ENCODE measurements at places on chromosomes 12 and 14. TPM values are rescaled to one million over a fixed set of nuclear protein-coding genes. Genes with fewer than 3 reads are reported as not detected.
A peak's percentile ranks its signal among the peaks of the same experiment; 100 is the strongest.

DNA sequence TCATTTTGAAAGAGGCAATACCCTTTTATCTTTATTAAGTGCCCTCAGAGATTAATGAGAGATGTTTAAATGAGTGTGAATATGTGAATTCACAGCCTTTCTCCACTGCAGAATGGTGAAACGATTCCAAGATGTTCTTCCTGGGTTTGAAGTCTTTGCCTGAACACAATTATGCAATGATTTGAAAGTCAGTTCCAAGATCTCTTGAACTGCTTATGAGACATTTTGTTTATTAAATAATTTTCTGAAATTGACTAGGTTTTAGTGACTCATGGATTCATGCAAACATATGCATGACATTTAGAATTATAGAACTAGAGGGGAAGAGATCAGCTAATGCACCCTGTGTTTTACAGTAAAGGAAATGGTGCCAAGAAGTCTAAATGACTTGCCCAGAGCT is 118.1 kb upstream of the SLC38A2 start:
- H3K27ac ChIP-seq = peak overlapping the region; percentile 100
- H3K4me1 ChIP-seq = peaks cover 24% of the 10 kb centered on the region
- no peaks in the 10 kb centered on the region for H3K27me3 ChIP-seq
- DNase-seq = peak; percentile 83
- H3K4me3 ChIP-seq = no peak overlapping the region
- no peaks in the 10 kb centered on the region for H3K36me3 ChIP-seq

DNA sequence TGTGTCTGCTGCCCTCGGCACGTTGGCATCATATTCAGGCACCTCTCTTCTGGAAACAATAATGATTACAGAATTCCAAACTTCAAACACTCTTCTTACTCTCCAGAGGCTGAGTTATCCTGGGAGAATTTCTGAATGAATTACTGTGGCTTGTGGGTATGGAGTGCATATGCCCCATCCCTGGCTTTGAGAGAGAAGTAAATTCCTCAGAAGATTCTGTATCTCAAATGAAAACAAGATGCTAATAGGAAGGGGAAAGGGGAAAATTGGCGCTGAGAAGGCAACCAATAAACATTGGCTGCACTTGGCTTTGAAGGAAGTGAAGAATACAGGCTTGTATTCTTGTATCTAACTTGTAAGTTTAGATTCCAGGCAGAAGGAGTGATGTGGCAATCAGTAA is 132.0 kb upstream of the NOVA1 start:
- no peaks in the 10 kb centered on the region for H3K4me1 ChIP-seq
- H3K4me3 ChIP-seq = no peak overlapping the region
- H3K27ac ChIP-seq = no peak overlapping the region
- no peak for DNase-seq

- H3K4me1 ChIP-seq = no peaks in the 10 kb centered on the region
- peak; percentile 40 for DNase-seq
- no peak overlapping the region for H3K27ac ChIP-seq
- no peak overlapping the region for H3K4me3 ChIP-seq
- H3K27me3 ChIP-seq = no peaks in the 10 kb centered on the region
- H3K36me3 ChIP-seq = 0 out of 2 replicates have a peak, but pooled peaks cover 2% of the 10 kb centered on the region
These were observed 113.2 kb downstream of the TRMT5 start for GRCh38 chr14:60867503-60868172.

DNA sequence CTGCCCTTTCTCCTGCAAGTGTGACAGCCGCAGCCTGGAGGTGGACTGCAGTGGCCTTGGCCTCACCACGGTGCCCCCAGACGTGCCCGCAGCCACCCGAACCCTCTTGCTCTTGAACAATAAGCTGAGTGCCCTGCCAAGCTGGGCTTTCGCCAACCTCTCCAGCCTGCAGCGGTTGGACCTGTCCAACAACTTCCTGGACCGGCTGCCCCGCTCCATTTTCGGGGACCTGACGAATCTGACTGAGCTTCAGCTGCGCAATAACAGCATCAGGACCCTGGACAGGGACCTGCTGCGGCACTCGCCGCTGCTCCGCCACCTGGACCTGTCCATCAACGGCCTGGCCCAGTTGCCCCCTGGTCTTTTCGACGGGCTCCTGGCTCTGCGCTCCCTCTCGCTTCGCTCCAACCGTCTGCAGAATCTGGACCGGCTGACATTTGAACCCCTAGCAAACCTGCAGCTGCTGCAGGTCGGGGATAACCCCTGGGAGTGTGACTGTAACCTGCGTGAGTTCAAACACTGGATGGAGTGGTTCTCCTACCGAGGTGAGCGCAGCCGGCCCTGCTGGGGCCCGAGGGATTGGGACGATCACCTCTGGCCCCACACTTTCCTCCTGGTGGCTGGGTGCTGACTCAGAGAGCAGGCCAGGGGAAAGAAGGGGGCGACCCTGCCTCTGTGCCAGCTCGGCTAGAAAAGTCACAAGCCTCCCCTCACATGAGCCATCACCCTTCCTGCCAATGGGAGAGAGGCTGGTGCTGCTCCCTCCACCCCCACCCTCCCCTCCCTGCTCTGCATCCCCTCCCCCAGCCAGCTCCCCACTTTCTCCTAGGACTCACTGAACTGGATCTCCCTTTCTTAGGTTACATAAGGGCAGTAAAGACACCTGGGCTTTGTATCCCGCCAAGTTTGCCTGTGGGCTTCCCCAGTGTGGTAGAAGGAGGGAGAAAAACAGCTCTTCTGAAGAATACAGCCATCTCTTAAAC is 10.9 kb downstream of the LRTM2 start:
- H3K4me3 ChIP-seq = no peak overlapping the region
- no peaks in the 10 kb centered on the region for H3K36me3 ChIP-seq
- peak; percentile 64 for DNase-seq
- H3K27me3 ChIP-seq = peaks cover 61% of the 10 kb centered on the region

- no peaks in the 10 kb centered on the region for H3K4me1 ChIP-seq
- H3K4me3 ChIP-seq = no peak overlapping the region
- no peak overlapping the region for H3K27ac ChIP-seq
- no peaks in the 10 kb centered on the region for H3K36me3 ChIP-seq
- H3K27me3 ChIP-seq = no peaks in the 10 kb centered on the region
- DNase-seq = peak; percentile 79
These were observed 1387.5 kb downstream of the LRFN5 start for GRCh38 chr14:42994051-42994736.

Gene HOXC10
- polyA plus RNA-seq = 0.15 TPM

GRCh38 chr14:24798911-24799462 is 165.0 kb upstream of the GZMB start:
- no peak overlapping the region for H3K27ac ChIP-seq
- DNase-seq = no peak

DNA sequence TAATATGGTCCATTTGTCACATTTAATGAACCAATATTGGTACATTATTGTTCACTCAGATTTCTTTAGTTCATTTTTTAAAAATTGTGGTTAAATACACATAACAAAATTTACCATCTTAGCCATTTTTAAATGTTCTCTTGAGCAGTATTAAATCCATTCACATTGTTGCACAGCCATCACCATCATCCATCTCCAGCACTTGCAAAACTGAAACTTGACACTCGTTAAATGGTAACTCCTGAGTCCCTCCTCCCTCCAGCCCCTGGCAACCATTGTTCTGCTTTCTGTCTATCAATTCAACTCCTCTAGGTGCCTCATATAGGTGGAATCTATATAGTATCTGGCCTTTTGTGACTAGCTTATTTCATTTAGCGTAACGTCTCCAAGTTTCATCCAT is 86.4 kb downstream of the ACACB start:
- no peaks in the 10 kb centered on the region for H3K27me3 ChIP-seq
- DNase-seq = no peak
- no peak overlapping the region for H3K27ac ChIP-seq
- no peak overlapping the region for H3K4me3 ChIP-seq

- H3K4me3 ChIP-seq = no peak overlapping the region
- H3K27ac ChIP-seq = no peak overlapping the region
- H3K4me1 ChIP-seq = no peaks in the 10 kb centered on the region
- H3K27me3 ChIP-seq = peaks cover 49% of the 10 kb centered on the region
These were observed 6.2 kb upstream of the KRT84 start for GRCh38 chr12:52391618-52392002.

- no peak overlapping the region for H3K4me3 ChIP-seq
- no peaks in the 10 kb centered on the region for H3K36me3 ChIP-seq
- H3K27me3 ChIP-seq = no peaks in the 10 kb centered on the region
- no peak for DNase-seq
- no peaks in the 10 kb centered on the region for H3K4me1 ChIP-seq
These were observed 13.8 kb downstream of the PDE3A start for GRCh38 chr12:20382117-20382516.

GRCh38 chr14:65225299-65226159 is 123.2 kb upstream of the MAX start:
- H3K27me3 ChIP-seq = no peaks in the 10 kb centered on the region
- DNase-seq = no peak
- H3K36me3 ChIP-seq = no peaks in the 10 kb centered on the region
- no peak overlapping the region for H3K4me3 ChIP-seq
- H3K27ac ChIP-seq = no peak overlapping the region
- H3K4me1 ChIP-seq = peaks cover 10% of the 10 kb centered on the region

DNA sequence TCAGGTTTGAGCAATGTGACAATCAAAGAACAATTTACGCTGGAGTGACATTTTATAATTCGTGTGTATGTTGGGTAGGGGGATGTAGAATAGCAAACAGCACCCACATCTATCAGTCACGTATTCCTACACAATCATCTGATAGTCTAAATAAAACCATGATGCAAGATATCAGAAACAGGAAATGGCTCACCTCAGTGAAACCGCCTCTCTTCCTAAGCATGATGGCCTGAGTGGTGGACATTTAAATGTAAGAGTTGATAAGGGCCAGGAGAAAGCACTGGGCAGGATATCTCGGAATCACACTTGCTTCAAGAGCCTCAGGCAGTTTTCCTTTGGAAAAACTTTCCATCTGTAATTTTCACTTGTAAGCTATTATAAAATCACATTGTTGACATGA is 128.2 kb downstream of the GRIP1 start:
- DNase-seq = no peak
- no peaks in the 10 kb centered on the region for H3K36me3 ChIP-seq
- no peaks in the 10 kb centered on the region for H3K4me1 ChIP-seq
- no peak overlapping the region for H3K27ac ChIP-seq
- H3K4me3 ChIP-seq = no peak overlapping the region

- H3K36me3 ChIP-seq = no peaks in the 10 kb centered on the region
- peaks cover 2% of the 10 kb centered on the region for H3K27me3 ChIP-seq
- no peak overlapping the region for H3K27ac ChIP-seq
- DNase-seq = peak; percentile 13
- no peak overlapping the region for H3K4me3 ChIP-seq
These were observed 242.9 kb downstream of the CHST11 start for GRCh38 chr12:104699489-104700190.

GRCh38 chr12:104733717-104734175 is 224.3 kb downstream of the SLC41A2 start:
- DNase-seq = no peak
- H3K36me3 ChIP-seq = no peaks in the 10 kb centered on the region
- no peak overlapping the region for H3K4me3 ChIP-seq
- no peak overlapping the region for H3K27ac ChIP-seq
- peaks cover 31% of the 10 kb centered on the region for H3K27me3 ChIP-seq

DNA sequence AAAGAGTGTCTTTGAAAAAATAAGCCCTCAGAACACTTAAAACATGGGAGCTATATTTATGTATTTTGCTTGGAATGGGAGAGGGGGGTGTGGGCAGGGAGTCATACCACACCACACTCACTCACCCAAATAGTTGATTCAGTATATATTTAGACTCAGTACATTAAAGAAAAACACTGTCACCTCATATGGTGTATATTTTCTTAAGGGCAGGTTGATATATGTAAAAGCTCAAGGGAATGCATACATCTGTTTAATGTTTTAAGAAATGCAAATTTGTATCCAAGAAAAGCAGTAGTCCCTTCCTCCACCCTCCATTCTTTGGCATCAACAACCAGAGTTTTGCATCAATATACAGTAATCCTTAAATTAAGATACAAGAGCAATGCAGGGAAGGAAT is 1.4 kb downstream of the NFYB start:
- H3K36me3 ChIP-seq = peaks cover 12% of the 10 kb centered on the region
- peak; percentile 67 for DNase-seq
- H3K4me3 ChIP-seq = peak overlapping the region; percentile 76
- H3K27ac ChIP-seq = peak overlapping the region; percentile 95
- peaks cover 26% of the 10 kb centered on the region for H3K4me1 ChIP-seq

- no peaks in the 10 kb centered on the region for H3K27me3 ChIP-seq
- H3K36me3 ChIP-seq = no peaks in the 10 kb centered on the region
- H3K4me1 ChIP-seq = peaks cover 7% of the 10 kb centered on the region
These were observed 153.6 kb downstream of the PHLDA1 start for GRCh38 chr12:75877763-75878621.

GRCh38 chr12:58089588-58089987 is 148.2 kb downstream of the ATP23 start:
- H3K36me3 ChIP-seq = no peaks in the 10 kb centered on the region
- no peaks in the 10 kb centered on the region for H3K4me1 ChIP-seq
- no peak overlapping the region for H3K4me3 ChIP-seq
- H3K27me3 ChIP-seq = peaks cover 2% of the 10 kb centered on the region
- H3K27ac ChIP-seq = no peak overlapping the region

Gene GPX2
- polyA plus RNA-seq = not detected

DNA sequence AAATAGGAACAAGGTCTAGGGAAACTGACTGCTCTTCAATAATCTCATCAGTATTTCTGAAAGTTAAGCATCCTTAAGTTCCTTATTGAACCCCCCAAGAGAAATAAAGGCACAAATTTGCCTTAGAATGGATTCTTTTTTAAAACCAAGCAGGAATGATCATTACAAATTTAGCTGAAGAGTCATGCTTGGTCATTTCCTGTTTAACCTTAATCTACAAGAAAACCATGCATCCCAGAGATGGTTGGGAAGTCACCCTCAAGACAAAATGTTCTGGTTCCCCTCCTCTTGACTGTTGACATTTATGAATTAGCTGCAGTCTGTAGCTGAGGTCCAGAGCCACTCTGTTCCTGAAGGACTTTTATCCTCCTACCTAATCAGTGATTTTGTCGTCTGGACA is 291.8 kb upstream of the G2E3 start:
- peaks cover 3% of the 10 kb centered on the region for H3K4me1 ChIP-seq
- no peaks in the 10 kb centered on the region for H3K27me3 ChIP-seq
- no peaks in the 10 kb centered on the region for H3K36me3 ChIP-seq
- H3K27ac ChIP-seq = no peak overlapping the region
- peak; percentile 68 for DNase-seq

Gene FSCB
- polyA plus RNA-seq = not detected

Gene LTB4R2
- polyA plus RNA-seq = 1.7 TPM

- no peaks in the 10 kb centered on the region for H3K4me1 ChIP-seq
- no peak overlapping the region for H3K4me3 ChIP-seq
- H3K27ac ChIP-seq = no peak overlapping the region
- no peaks in the 10 kb centered on the region for H3K27me3 ChIP-seq
- H3K36me3 ChIP-seq = no peaks in the 10 kb centered on the region
These were observed 193.5 kb upstream of the CNOT2 start for GRCh38 chr12:70049596-70050360.
